ENCODE measurements at places on chromosomes 16 and 17.

DNA sequence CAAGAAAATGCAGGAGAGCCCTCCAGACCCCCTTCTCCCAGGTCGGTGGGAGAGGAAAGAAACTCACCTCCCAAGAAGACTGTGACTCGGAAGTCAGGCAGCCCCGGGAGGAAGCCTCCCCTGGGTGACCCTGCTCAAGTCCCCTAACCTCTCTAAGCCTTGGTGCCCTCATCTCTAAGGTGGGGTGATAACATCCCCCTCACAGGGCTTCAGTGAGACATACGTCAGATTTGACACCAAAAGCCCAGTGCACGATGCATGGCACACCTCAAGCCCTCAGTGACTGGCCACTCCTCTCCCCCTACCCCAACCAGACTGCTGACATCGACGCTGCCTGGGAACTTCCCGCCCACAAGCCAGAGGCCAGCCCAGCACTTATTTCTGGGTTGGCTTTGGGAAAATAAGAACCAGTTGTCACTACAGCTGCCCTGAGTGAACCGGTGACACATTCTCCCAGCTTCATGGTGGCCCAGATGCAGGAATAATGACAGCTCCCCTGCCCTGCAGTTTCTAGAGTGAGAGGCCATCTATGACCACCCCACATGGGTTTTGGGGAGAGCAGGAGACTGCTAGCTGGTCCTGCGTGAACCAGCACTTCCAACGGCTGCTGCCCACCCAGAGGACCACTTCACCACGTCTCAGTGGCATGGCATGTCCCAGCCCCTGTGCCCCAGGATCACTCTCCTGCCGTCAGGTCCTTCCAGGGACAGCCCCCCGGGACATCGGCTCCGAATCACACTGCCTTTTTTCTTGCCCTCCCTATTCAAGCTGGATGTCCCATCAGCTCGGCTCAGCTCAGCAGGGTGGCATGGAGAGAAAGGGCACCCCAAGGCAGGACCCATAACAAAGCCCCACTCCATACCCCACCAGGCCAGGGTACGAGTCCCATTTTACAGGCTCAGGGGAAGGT is 9.5 kb downstream of the KNOP1 start:
- DNase-seq: no peak

DNA sequence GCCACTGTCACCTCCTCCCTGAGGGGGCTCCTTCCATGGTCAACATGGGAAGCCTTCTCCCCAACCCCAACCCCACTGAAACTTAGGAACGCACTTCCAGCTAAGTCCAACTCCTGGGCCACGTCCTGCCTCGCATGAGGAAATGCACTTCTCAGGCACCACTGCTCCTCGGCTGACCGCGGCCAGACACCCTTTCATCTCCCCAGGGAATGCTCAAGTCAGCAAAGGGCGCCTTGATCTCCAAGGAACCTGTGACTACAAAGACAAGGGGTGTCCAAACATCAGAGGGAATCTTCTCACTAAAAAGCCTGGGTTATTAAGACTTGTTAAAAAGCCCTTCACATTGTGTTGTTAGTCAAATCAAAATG is 124.9 kb upstream of the HSBP1 start:
- no peak for DNase-seq

- no peak for DNase-seq
These were observed 43.4 kb downstream of the ZNF276 start for GRCh38 chr16:89764711-89765201.

GRCh38 chr17:69348429-69348828 is 21.5 kb upstream of the ABCA5 start:
- DNase-seq: no peak

- no peak for DNase-seq
These were observed 5.4 kb upstream of the PNPO start for GRCh38 chr17:47935961-47936360.

- DNase-seq: no peak
These were observed 6.1 kb upstream of the KRT31 start for GRCh38 chr17:41403404-41404023.

GRCh38 chr16:89217388-89218191 is at the start of gene ZNF778:
ZNF778 (plus strand) TSS chr16:89217703; CDS start chr16:89221128, 3,425 bp downstream.
- peak; percentile 95 for DNase-seq

DNA sequence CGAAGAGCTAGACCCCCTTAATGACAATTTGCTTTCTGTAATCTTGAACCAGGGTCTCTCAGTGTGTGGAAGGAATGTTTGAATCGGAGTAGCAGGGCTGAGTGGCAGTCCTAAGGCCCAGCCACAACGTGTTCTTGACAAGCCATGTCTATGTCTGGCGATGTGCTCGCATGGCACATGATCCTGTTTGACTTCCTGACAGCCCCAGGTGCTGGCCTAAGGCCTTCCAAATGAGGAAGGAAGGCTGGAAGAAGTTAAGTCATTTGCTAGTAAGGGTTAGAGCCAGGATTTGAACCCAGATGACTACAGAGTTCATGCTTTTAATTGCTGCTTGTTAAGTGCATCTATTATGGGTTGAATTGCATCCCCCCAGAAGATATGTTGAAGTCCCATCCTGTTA is 486.7 kb downstream of the MAF start:
- DNase-seq: no peak

DNA sequence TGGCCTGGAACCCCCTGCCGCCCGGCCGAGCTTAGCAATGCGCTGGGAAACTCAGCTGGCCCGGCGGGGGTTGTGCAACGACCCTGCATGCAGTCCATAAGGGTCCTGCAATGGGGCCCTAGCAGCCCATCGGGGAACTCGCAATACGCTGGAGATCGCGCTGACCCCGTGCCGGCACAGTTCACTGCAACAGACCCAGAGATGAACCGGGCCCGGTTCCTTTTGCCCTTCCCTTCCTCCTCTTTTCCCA is 375 bp downstream of the SLC25A11 start:
- no peak for DNase-seq

- DNase-seq: no peak
These were observed 7.6 kb downstream of the NOL11 start for GRCh38 chr17:67725373-67725791.

DNA sequence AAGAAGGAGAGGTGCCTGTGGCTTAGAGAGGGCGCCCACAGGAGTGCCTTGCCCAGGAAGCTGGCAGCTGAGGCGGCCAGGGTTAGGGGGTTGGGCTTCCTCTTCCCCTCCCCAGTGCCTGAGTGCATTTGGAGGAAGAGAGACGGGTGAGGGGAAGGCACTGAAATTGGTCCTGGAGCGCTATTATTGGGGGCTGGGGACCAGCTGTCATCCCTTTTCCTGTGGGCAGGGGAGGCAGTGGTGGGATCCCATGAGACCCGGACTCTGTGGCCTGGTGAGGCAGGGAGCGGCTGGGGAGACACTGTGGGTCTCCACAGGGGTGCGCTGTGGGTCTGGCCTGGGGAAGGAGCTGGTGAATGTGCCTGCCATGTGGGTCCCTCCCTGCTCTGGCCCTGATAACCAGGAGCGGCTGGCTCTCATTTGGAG is 259.7 kb downstream of the SEC14L1 start:
- DNase-seq: no peak

DNA sequence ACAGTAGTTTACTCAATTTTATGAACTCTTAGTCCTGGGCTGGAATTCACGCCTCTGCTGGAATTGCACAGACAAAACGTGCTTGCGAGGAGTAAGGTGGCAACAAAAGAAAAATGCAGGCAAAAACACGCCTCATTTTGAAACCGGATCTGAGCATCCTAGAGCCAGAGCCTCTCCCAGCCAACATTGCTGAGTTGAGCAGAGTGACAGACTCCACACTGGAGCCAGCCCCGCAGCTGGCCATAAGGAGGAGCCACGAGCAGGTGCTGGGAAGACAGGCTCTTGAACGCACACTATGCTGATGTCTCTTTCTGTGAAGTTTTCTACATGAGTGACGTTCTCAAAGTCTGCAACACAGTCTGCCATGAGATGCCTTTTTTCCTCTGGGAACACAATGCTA is 14.6 kb upstream of the HSBP1 start:
- DNase-seq: no peak

DNA sequence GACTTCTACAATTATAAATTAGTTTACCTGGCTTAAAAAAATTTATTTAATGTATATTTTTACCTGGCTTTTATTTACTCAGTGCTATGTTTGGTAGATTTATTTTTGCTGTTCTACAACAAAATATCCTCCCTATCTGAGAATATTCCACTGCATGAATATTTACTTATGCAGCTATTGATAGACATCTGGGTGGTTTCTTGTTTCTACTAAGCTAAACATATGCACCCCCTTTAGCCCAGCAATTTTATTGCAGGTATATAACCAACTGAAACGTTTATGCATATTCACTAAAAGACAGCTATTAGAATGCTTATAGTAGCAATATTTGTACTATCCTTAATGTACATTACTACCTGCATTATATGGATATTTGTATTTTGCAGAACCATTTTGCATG is 187.7 kb upstream of the CPHXL start:
- no peak for DNase-seq

GRCh38 chr17:9802294-9802693 is 10.9 kb upstream of the DHRS7C start:
- DNase-seq: no peak

DNA sequence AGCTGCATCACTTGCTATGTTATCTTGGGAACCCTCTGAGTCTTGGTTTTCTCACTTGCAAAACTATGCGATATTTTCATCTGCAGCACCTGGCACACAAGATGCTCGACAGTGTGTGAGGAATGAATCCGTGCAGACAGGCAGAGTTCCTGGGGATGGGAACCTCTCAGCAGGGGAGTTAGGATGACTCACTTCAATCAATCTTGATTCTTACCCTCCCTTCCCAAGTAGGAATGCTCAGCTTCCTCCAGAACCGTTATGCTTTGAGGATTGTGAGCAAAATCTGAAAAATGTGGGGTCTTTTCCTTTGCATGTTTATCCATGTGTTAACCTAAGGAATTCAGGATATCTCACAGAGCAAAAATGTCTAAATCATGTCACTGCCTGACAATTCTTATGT is 68.9 kb upstream of the HNF1B start:
- DNase-seq: no peak

DNA sequence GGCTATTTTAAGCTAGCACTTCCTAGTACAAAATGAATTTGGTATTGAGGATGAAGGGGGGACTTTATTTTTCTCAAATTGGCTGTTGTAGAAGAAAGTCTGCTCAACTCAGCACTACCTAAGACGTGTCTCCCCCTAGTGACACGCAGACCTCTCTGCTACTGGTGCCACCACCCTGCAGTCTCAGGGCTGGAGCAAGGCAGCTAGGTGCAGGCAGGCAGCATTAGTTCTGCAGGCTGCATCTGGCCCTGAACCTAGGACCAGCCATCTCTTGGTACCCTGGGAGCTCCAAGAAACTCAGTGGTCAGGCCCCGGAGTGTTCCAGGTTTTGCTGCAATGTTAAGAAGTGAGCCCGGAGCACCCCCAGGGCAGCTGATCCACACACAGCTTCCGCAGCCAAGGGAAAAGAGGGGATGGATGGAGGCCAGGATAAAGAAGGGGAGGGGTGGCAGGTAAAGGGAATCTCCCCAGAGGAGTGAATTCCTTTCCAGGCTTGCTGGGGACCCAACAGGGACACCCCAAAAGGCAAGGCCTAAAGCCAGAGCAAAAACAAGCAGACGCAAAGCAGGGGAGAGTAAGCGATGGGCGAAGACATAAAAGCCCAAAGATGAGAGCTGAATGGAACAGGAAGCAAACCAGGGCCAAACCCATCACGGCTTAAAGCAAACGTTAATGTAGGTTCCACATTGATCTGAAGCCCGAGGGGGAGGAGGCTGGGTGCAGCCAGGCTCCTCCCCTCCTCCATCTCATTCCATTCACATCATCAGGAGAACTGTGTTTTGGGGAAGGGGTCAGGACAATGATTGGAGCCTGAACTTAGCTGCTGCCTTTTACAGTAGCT is 200.5 kb downstream of the ZFHX3 start:
- no peak for DNase-seq
